ENCODE measurements at places on chromosomes 5 and 9.
A peak's percentile ranks its signal among the peaks of the same experiment; 100 is the strongest.

DNA sequence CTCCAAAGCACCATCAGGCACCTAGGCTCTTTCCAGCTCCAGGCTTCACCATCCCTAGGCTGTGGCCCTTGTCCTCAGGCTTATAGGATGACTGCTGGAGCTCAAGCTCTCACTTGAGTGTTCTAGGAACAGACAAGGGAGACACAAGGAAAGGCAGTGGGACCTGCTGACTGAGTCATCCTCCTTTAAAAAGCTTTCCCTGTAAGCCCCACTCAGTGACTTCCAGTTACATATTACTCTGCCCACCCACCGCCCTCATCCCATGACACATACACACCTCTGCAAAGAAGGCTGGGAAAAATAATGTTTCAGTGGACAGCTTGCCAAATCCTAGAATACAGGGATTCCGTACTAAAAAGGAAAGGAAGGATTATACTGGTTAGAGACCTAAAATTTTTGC lies 154.2 kb upstream of the ZNF366 start:
- ATAC-seq: no peak

DNA sequence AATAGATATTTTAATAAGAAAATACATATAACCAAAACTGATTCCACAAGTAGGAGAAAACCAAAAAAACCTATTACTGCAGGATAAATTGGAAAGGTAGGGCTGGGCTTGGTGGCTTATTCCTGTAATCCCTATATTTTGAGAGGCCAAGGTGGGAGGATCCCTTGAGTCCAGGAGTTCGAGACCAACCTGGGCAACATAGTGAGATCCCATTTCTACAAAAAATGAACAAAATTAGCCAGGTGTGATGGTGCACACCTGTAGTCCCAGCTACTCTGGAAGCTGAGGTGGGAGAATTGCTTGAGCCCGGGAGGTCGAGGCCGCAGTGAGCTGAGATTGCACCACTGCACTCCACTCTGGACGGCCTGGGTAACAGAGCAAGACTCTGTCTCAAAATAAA lies 189.2 kb upstream of the IER5L start:
- no peak for ATAC-seq

DNA sequence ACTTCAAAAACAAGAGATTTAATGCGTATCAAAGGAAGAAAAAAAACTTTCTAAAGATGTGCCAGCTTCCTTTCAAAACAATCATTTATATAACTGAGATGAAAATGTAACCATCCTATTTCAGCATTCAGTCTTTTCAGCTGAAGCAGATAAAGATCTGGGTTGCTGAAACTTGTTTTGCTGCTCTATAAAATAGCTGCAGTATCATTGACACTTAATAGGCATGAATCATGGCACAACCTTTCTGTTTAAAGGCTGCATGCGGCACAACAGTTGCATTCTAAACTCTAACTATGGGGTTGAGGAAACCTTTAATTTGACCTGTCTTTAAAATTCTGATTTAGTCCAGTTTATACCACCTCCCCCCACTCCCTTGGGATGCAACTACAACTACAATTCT lies 196.7 kb downstream of the MPDZ start:
- ATAC-seq: no peak

DNA sequence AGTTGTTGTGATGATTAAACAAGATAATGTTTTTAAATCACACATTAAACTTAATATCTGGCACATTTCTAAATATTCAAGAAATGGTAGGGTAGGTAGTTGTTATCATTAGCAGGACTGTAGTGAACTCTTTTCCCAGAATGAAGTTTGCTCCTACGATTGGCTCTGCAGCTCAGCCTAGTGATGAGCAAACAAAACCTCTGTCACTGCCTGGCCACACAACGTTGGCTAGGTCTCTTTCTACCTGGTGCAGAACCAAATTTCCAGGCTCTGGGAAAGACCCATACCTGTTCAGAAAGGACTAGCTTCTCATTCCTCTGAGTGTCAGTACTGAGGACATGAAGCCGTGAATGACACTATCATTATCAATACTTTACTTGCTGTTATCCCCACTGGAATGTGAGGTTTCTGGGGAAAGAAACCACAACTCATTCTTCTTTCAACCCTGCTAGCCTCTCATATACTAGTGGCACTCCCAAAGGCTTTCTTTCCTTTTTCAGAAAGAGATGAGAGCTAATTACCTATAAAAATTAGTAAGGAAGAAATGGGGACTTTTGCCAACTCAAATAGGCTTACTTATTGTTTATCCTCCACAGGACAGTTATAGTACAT lies 219.3 kb upstream of the TRIM32 start:
- ATAC-seq: no peak

- ATAC-seq: no peak
These were observed 142.9 kb downstream of the AOPEP start for GRCh38 chr9:94869415-94869843.

DNA sequence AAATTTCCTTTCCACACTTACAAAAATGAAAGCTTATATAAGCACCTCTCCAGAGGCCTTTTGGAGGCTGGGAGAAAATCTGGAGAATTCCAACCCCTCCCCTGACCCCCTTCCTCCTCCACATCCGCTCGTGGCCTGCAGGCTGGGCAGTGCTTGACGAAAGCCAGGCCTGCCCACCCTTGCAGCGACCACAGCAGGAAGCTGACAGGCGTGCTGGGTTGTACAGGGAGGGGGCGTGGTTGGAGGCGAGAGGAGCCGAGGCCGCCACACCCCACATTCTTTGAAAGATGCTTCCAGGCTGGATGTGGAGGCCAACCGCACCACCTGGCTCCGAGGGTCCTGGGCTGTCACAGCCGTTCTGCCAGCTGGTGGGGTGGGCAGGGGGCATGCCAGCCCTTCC lies 47.8 kb upstream of the IER5L start:
- peak; percentile 32 for ATAC-seq

- ATAC-seq: no peak
These were observed 24.8 kb upstream of the IL6ST start for GRCh38 chr5:56019306-56020272.

GRCh38 chr5:11048760-11049159 lies 287.7 kb upstream of the DAP start:
- ATAC-seq: no peak

GRCh38 chr9:79801459-79801858 lies 229.7 kb downstream of the TLE4 start:
- ATAC-seq: no peak

DNA sequence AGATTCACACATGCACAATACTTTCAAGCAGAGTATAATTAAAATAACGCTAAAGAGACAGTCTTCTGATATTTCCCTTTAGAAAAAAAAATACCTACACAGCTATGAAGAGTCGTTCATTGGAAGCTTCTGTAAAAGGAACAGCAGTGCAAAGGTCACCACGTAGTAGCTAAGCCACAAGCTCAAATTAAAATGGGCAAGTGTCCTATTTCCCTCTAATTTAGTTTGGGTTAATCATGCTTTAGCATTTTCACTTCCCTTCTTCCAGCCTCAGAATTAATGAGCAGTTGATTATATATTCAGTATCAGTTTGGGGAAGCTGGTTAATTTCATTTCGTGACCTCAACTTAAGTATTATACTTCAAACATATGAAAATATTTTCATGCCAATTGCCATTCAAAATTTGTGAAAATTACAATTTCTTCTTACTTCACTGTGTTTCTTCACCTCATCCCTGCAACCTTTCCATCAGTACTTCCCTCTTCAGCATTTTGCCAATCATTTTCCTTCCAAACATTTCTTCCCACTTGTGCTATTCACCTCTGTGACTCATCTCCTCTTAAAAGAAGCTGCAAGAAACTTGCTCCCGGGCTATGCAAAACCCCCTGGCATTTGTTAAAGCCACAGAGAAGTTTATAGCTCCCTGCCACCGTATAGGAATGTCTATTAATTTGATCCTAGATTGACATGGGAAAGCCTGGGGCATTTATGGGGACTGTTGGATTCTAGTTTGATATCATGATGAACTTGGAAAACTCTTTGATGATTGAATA lies 83.0 kb downstream of the DMRTA1 start:
- no peak for ATAC-seq

- no peak for ATAC-seq
These were observed 76.9 kb upstream of the EQTN start for GRCh38 chr9:27373851-27374250.
